ENCODE measurements at places on chromosomes 6 and 20.
A peak's percentile ranks its signal among the peaks of the same experiment; 100 is the strongest.

DNA sequence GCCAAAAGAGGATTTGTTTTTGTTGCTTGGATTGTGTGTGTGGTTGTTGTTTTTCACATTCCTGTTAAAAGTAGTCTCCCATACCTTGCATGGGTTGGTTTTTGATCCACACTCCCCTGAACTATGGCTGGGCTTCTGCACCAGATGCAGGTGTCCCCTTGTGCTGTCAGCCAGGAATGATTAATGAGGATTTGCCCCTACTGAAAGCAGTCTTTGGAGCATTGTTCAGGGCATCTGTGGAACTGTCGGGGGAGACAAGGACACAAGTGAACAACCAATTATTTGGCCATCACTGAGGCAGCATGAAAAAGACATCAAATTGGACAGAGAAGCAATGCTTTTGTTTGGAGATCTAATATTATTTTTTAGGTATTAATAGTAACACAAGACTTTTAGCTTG is 373.2 kb upstream of the MMS22L start:
- no peak for DNase-seq

- DNase-seq: no peak
Measured at GRCh38 chr6:148835920-148836441, 89.2 kb downstream of the UST start.

DNA sequence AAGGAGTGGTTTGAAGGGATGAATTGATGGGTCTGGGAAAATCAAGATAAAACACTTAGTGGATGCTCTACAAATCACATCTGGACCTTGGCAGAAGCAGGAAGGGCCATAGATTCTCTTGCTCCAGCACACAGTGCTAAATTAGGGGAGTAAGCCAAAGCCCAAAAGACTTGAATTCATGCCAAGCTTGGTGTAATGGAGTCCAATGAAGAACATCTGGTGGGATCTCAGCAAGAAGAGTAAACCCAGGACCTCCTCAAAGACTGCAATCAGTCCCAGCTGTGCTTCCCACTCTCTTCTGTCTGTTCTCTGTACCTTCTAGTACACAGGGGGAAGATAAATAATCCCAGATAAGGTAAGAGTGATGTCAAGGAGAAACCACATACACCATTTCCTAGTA is 683.4 kb downstream of the RNF144B start:
- no peak for DNase-seq

- DNase-seq: peak; percentile 13
Measured at GRCh38 chr6:44234101-44235025, 11.0 kb downstream of the SLC29A1 start.

DNA sequence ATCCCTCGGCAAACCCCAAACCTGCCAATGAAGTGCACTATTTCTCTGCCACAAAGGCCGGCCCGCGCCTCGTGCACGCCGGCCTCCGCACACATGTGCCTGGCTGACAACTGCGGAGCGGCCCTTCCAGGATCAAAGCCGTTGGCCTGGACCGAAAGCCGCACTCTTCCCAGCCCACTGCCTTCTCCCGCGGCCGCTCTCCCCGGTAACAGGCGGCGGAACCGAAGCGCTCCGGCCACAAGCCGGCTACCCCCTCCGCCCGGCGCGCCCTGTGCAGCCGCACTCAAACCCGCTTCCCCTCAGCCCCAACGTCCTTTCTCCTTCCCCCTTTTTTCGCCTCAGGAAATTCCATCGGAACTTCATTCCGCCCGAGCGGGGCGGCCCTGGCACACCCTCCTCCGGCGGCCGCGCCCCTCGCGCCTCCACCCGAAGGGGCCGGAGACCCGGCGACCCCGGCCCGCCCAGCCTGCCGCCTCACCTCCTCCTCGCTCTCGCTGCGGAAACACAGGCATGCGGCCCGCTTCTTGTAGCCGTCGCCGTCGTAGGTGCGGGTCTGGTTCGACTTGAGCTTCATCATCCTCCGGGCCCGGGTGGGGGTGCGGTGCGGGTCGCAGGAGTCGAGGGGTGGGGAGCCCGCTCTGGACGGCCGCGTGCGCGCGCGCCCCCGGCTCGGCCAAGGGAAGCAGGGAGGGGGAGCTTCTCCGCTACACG is 528 bp downstream of the NUDT3 start:
- peak; percentile 41 for DNase-seq

- no peak for DNase-seq
Measured at GRCh38 chr6:119128252-119128912, 49.9 kb upstream of the FAM184A start.

Measured in NCI-H1694 (cell line).